ENCODE measurements at places on chromosomes 12 and 14.

DNA sequence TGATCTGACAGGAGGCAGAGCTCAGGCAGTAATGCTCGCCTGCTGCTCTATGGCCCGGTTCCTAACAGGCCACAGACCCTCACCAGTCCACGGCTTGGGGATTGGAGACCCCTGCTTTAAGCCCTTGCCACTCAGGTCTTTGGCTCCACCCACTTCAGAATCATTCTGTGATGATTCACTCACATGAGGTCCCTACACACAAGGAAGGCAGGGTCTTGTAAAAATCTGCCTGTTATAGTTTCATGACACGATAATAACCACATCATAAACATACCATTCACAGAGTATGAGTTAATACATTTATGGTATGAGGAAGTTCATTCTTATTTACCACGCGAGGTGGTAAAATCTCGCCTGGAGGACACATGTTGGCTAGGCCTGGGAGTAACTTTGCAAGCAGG, 29.0 kb upstream of the MAX start:
- DNase-seq, result no peak

DNA sequence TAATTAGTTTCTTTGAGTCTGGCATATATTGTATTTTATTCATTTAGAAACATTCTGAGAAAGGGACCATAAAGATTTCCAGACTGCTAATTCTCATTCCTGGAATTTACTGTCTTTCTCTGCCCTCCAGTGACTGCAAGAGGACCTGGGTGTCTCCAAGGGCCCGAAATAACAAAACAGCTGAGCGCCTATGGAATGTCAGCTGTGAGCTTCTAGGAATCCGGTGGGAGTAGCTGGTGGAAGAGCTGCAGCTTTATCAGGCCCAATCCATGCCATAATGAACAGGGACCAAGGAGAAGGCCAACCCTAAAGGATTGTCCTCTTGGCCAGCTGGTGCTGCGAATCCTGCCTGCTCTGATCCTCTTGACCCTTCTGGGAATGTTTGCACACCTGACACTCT, 31.9 kb downstream of the RDH12 start:
- no peak for DNase-seq

- DNase-seq, result no peak
Measured at GRCh38 chr12:47545938-47546609, 159.8 kb downstream of the RPAP3 start.

DNA sequence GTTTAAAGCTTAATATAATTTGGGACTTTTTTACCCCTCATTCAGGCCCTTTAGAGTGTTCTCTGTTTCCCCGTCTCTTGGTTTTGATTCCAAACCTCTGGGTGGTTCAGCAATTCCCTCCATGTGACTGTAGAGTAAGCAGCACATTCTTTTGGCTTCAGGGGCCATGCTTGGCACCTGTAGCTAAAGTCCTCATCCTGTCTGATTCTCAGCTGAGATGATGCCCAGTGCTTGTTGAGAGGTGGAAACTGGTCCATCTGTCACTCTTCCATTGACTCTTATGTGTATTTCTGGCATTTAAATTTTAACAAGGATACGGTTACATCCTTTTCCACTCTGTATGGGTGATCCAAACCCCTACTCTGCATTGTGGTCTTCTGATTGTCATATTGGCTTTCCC, 127.1 kb downstream of the DIO2 start:
- no peak for DNase-seq

GRCh38 chr14:99361596-99362215, 89.7 kb upstream of the BCL11B start:
- DNase-seq, result no peak

DNA sequence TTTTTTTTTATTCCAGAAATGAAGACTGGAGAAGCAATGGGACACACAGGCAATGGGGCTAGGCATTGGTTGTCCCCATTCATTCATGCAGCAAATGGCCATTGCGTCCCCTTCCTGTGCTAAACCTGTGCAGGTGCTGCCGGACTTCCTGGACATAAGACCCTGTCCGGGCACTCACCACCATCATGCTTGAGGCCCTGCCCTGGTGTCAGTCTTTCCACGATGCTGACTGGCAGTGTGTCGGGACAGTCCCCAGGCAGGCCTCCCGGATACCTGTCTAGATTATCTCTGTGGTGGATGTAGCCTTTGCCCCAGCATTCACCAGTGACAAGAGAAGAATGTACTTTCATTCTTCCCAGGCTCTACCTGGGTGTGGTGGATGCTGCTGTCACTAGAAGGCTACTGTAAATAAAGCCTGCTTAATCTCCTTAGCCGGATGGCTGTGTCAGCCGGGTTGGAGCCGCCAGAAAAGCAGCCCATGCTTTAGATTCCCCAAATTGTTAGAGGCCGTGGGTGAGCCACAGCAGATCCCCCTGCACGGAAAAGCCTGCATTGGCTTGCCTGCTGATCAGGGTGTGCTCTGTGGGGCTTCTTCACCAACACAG, 94.5 kb upstream of the PARP11 start:
- no peak for DNase-seq

DNA sequence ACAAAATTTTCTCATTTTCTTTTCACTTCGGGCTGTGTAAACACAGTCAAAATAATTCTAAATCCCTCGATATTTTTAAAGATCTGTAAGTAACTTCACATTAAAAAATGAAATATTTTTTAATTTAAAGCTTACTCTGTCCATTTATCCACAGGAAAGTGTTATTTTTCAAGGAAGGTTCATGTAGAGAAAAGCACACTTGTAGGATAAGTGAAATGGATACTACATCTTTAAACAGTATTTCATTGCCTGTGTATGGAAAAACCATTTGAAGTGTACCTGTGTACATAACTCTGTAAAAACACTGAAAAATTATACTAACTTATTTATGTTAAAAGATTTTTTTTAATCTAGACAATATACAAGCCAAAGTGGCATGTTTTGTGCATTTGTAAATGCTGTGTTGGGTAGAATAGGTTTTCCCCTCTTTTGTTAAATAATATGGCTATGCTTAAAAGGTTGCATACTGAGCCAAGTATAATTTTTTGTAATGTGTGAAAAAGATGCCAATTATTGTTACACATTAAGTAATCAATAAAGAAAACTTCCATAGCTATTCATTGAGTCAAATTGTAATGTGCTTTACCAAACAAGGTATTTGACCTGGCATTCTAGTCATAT, 4.8 kb downstream of the CDKN1B start:
- DNase-seq, result no peak

Measured in stimulated activated CD4-positive, alpha-beta T cell treated with anti-CD3 and anti-CD28 coated beads, TNF-alpha, amount 100 ng/mL, for 24 hours (primary cell).